ENCODE measurements at places on chromosomes 6 and 20.
A peak's percentile ranks its signal among the peaks of the same experiment; 100 is the strongest.

GRCh38 chr6:5054245-5054873 is 30.8 kb upstream of the PPP1R3G start:
- DNase-seq = no peak

DNA sequence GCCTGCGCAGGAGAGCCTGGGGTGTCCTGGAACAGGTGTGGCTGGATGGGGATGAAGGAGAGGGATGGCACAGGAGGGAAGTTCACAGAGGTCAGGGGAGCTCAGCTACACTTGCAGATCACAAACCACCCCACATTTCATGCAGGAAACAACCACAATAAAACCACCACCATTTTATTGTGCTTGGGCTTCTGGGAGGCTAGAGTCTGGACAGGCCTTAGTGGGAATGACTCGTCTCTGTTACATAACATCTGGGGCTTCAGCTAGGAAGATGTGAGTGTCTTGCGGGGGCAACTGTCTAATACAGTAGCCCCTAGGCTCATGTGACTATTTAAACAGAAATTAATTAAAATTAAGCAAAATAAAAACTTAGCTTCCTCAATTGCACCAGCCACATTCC is 33.4 kb downstream of the SNX5 start:
- DNase-seq = no peak

- peak; percentile 53 for DNase-seq
These were observed at the start of gene CST7 for GRCh38 chr20:24948939-24949679. TSS of gene CST7 (plus strand) at chr20:24949269. CDS start at chr20:24949506, 237 bp downstream.

GRCh38 chr6:78076371-78076770 is 423.5 kb downstream of the MEI4 start:
- DNase-seq = no peak

GRCh38 chr6:134564705-134565104 is 246.8 kb upstream of the SGK1 start:
- no peak for DNase-seq

DNA sequence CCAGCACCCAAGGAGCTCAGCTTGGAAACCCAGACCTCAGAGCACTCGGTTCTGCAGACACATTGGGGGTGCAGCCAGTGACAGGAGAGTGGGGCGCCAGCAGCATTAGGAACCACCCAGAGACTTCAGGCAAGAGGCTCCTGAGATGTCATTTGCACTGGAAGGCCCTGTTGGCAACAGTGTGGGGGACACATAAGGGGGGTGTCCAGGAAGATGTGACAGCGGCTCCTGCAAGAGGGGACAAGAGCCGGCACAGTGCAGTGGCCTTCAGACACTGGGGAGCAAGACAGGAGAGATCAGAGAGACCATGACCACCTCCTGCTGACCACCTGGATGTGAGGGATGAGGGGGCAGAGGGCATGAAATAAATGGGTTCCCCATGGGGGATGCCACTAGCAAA is 207.1 kb upstream of the SNX9 start:
- DNase-seq = no peak

- DNase-seq = peak; percentile 88
These were observed 5.4 kb downstream of the SYS1 start for GRCh38 chr20:45368221-45368980.

GRCh38 chr6:120558294-120558693 is 776.0 kb downstream of the TBC1D32 start:
- DNase-seq = no peak

DNA sequence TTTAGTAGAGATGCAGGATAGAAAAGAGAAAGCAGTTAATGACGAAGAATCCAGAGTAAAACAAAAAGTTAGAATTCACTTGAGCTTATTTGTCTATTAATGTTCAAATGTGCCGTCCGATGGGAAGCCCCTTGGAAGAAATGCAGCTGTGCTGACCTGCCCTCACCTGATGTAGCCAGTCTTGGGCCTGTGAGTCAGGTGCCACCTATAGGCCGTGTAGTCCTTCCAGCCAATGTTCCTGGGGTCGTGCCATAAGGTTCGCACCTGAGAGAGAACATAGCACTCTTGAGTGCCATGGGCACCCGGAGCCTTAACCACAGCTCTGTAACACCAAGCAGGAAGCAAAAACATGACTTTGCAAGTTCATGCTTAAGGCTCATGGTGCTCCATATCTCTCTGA is 32.4 kb downstream of the THBS2 start:
- no peak for DNase-seq

GRCh38 chr6:166323395-166323794 is 15.2 kb upstream of the PRR18 start:
- no peak for DNase-seq

GRCh38 chr20:24768201-24768636 is 180.8 kb upstream of the CST7 start:
- DNase-seq = no peak

- no peak for DNase-seq
These were observed 198.4 kb upstream of the PMEPA1 start for GRCh38 chr20:57908226-57908625.

- no peak for DNase-seq
These were observed 48.3 kb downstream of the AHI1 start for GRCh38 chr6:135449246-135449645.
